GF-D8 (cell line): ENCODE measurements at places on chromosomes 2 and 18.

GRCh38 chr2:45874344-45874743, 222.9 kb downstream of the PRKCE start:
- no peak for DNase-seq

- DNase-seq: no peak
Observed at GRCh38 chr2:124018890-124019289, 6.2 kb upstream of the CNTNAP5 start.

- no peak for DNase-seq
Observed at GRCh38 chr2:217438136-217438535, 564.7 kb downstream of the TNS1 start.

DNA sequence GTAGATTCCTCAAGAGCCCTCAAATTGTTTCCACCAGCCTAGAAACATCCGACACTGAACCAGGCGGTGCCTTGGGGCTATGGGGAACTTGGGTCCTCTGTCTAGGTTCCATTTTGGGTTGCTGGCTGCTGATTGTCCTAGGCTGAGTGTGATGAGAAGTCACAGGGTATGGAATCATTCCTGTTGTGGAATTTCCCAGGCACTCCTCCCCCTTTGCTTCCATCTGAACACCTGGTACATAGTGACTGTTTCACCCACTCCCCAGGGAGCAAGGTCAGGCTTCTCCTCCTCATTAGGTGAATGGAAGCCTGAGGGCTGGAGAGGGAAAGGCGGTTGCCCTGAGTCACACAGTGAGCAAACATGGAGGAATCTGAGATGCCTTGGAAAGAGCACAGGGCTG, 4.5 kb downstream of the KIF3C start:
- no peak for DNase-seq

GRCh38 chr2:168107322-168107721, 140.1 kb downstream of the STK39 start:
- DNase-seq: no peak

- no peak for DNase-seq
Observed at GRCh38 chr2:181408861-181409260, 48.3 kb upstream of the ITGA4 start.

- no peak for DNase-seq
Observed at GRCh38 chr2:202436626-202437025, 60.5 kb downstream of the BMPR2 start.

- no peak for DNase-seq
Observed at GRCh38 chr2:226115102-226115831, 684.4 kb downstream of the IRS1 start.

DNA sequence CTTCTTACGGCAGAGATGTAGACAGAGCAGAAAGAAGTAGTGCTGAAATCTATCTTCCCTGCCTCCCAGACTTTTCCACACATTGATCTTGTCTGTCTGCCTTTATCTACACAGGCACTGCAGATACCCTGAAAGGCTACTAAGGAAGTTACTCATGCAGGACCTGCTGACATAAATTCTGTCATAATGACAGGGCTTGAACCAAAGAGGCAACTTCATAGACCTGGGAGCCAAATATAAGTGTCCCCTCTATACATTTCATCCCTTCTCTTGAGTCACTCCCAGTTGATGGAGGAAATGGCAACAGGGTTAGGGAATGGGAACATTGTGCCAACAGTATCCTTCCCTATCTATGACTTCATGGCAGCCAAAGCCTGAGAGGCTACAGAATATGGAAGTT, 157.5 kb downstream of the TNS1 start:
- DNase-seq: no peak

DNA sequence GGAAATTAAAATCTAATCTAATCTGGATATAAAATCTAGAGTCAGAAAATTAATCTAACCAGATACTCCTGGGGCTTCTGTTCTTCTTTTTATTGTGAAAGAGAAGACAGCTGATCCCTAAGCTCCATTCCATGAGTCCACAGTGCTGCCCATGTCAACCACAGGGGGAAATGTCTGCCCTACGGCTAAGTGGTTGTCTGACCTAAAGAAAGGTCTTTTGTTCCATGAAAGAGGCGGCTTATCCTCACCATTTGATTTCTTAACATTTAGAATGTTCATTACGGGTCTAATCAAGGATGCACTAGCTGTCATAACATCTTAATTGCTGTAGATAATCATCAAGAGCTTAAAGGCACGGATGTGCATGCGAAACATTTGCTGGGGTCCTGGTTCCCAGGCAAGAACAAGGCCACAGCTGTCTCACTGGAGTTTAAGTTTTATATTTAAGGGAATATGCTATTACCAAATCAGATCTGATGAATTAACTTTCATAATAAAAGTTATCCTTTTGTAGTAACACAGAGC, 162.6 kb downstream of the PAX3 start:
- DNase-seq: no peak

GRCh38 chr2:167134381-167135072, 246.2 kb downstream of the XIRP2 start:
- no peak for DNase-seq

GRCh38 chr2:45354776-45355175, 256.3 kb downstream of the SRBD1 start:
- DNase-seq: no peak

GRCh38 chr2:200380091-200380561, 73.6 kb downstream of the SPATS2L start:
- no peak for DNase-seq

GRCh38 chr2:55419233-55419678, 400 bp downstream of the CCDC88A start:
- DNase-seq: no peak
